RPMI7951 (cell line): ENCODE measurements at places on chromosomes 1 and 21.

- DNase-seq, result no peak
Observed at GRCh38 chr1:90768826-90769225, 51.7 kb upstream of the BARHL2 start.

- no peak for DNase-seq
Observed at GRCh38 chr1:116033322-116033721, 57.0 kb downstream of the SLC22A15 start.

DNA sequence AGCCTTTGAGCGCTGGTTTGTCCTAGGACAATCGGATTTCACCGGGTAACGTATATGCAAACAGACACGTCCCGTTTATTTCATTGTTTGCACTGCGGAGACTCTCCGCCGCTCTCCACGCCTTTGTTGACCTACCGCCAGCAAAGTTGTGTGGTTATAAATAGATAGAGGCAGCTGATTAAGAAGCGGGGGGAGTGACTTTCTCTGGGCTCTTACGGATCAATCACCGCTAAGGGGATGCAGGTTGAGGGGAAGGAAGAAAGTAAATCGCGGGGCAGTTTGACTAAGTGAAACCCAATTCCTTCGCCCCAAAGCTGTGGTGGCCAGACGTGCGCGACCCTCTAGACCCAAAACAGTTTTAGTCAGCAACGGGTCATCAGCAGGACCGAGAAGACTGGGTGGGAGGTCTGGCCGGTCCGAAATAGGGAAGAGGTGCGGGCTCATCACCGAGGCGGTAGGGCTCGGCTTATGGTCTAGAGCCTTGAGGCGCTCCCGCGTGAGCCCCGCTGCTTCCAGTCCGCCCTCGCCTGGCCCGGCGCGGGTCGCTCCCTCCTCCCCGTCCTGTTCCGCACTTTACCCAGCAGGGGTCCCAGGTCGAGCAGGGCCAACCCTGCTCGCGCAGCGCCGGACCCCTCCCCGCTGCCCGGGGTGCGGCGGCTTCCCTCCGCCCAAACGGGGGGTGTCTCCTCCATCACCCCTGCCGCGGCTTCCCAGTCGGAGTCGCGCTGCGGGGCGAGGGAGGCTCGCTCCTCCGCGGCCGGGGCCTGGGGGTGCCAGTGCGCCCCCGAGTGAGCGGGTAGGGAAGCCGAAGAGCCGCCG lies 120.8 kb upstream of the RRP15 start:
- DNase-seq, result peak; percentile 19

- DNase-seq, result peak; percentile 28
Observed at GRCh38 chr1:186618401-186619170, 61.6 kb downstream of the PTGS2 start.

DNA sequence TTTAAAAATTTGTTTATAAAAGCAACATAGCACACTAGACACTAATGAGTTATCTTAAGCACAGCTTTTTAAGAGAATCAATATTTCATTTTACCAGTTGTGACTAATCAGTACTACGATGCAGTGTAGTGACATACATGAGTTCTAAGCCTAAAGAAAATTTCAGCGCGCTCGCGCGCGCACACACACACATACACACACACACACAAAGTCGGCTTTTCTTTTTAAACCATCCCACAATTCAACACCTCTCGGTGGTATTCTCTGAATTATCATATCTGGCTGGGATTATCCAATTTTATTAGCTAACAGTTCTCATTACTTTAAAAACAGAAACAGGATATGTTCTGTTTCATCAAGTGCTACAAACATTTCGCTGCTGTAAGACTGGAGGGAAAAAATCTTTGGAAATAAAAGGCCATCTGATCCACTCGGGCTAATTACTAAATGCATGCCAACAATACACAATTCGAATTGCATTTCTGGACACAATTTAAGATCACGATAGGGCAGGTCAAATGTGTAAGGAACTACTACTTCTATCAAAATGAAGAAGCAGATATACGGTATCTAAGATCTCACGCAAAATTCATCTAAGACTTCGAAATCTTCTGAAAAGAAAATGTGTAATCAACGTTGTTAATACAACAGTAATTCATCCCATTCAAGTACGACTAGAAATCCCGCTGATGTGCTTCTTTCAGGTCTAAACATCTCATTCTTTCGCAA lies 1.2 kb downstream of the TUT4 start:
- peak; percentile 50 for DNase-seq

DNA sequence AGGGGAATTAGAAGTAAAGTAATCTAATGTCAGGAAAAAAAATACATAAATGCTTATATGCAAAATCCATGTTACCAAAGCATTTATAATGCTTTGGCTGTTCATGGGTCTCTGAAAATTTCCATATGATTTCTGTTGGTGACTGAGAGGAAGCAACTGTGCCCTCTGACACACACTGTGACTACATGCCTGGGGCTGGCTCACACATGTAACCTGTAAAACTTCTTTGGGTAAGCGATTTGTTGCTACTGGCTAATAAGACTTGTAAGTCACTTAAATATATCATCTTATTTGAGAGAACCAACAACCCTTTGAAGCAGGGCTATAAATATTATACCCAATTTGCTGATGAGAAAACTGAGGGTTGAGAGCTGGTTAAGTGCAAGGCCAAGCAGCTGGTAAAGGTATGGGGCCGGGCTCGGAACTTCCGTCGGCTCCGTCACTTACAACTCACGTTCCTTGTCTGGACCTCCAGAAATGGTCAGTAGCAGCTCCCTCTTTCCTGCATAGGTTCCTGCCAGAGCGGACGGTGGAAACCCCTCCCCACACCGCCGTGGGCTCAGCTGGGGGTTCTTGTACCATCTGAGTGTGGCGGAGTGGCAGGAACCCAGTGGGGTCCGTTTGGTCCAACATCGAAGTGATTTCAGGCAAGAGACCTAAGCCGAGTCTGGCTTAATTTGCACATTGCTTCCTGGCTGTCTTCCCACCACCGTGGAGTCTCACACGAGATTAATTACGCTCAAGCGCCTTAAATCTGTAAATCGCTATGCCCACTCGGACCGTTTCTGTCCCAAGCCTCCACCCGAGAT lies 714 bp downstream of the DFFA start:
- DNase-seq, result peak; percentile 42

DNA sequence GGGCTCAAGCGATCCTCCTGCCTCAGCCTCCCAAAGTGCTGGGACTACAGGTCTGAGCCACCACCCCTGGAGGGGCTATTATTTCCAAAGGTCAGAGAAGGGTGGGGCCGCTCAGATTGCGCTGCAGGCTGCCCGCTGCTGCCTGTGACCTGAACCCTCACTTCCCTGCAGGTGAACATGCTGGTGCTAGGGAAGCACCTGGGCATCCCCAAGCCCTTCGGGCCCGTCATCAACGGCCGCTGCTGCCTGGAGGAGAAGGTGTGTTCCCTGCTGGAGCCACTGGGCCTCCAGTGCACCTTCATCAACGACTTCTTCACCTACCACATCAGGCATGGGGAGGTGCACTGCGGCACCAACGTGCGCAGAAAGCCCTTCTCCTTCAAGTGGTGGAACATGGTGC lies 8.6 kb upstream of the PADI6 start:
- no peak for DNase-seq

GRCh38 chr1:229067546-229067945 lies 203.4 kb upstream of the RAB4A start:
- no peak for DNase-seq
